GM12878 (cell line): ENCODE measurements at places on chromosomes 6 and 20.

DNA sequence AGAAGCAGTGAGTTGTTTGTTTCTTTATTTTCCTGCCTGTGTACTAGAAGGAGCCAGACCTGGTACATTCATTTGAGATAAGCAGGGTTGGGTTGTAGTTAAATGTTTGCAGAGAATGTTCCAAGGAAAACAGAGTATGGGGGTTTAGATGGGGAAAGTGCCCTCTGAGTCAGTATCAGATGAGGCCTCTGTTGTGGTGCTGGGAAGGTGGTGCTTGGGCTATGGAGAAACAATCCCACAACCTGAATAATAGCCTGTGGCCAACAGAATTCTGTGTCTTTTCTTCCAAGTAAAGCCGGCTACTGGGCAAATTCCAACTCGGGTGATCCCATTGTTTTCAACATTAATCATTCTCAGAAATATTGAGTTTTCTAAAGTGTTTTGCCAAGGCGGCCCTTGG lies 109.3 kb downstream of the RNF144B start:
- DNase-seq, result no peak

- DNase-seq, result no peak
Observed at GRCh38 chr6:32113386-32114352, 4.5 kb upstream of the TNXB start.

DNA sequence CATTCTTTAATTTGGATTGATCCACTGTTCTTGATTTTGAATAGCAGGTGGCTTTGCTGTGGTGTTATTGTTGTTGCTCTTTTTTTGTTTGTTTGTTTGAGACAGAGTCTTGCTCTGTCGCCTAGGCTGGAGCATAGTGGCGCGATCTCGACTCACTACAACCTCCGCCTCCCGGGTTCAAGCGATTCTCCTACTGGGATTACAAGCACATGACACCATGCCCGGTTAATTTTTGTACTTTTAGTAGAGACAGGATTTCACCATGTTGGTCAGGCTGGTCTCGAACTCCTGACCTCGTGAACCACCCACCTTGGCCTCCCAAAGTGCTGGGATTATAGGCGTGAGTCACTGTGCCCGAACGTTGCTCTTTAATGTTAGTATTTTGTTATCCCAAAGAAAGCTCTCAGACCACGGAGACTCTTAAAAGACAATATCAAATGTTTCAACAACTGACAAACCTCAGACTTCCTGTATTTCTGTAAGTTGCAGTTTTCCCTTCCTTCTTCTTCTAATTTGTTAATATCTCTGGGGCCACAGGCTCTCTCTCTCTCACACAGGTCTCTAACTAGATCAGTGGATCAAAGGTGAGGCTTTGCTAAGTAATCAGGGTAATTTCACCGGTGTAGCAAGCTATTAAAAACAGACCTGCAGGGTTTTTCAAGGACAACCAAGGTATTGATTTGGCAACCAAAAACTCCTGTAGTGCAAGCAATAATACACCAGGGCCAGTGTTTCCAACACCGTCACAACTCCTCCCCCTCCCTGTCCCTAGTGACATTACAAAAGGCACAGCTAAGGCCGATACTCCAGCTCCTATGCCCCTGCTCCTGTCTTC lies 48.8 kb upstream of the ZNF217 start:
- no peak for DNase-seq

GRCh38 chr6:122580737-122581136 lies 29.5 kb upstream of the PKIB start:
- no peak for DNase-seq

- DNase-seq, result no peak
Observed at GRCh38 chr6:97703661-97704060, 420.6 kb upstream of the MMS22L start.

DNA sequence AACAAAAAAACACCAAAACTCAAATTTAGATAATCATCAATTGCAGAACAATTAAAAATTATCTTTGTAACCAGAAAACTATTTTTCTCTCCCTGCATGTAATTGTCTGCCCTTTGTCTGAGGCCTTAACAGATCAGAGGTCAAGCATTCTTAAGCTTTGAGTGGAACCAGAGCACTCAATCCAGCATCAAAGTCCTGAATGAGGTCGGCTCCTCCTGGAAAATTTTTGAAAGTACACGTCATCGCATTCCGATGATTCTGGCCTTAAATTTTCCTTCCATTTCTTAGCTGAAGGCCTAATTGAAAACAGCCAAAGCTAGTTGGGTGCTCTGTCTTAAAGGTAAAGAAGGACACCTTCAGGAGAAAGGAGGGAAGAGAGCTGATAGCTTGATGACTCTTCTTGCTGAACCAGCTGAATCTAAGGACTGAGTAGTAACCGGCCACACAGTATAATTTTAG lies 510.2 kb upstream of the SULF2 start:
- DNase-seq, result no peak

DNA sequence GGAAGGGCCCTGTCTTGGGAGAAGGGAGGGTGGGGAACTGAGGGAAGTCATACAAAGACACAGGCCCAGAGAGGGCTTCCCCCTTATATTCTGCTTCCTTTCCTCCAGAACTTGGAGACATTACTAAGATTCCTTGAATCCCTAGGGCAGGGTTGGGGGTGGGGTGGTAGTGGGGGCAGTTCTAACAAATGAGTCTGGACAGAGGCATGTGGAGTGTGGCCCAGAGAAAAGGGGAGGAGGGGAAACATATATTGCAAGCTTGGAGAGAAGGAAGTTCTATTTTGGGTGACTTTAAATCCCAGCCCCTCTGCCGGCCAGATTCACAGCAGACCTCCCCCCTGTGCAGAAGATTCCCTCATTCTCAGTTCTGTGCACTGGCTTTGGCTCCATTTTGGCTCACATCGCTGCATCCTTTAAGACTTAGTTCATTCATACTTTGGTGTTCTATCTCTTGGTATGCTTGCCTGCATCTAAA lies 43.7 kb downstream of the DAAM2 start:
- no peak for DNase-seq
